ENCODE measurements at places on chromosomes 3 and 15.

- no peak for DNase-seq
These were observed 157.8 kb downstream of the PDCD6IP start for GRCh38 chr3:33956206-33956605.

- no peak for DNase-seq
These were observed 82.0 kb downstream of the USF3 start for GRCh38 chr3:113614402-113614801.

- no peak for DNase-seq
These were observed 34.0 kb downstream of the FGD5 start for GRCh38 chr3:14852717-14853116.

GRCh38 chr3:105799286-105799685 is 69.5 kb downstream of the CBLB start:
- no peak for DNase-seq

DNA sequence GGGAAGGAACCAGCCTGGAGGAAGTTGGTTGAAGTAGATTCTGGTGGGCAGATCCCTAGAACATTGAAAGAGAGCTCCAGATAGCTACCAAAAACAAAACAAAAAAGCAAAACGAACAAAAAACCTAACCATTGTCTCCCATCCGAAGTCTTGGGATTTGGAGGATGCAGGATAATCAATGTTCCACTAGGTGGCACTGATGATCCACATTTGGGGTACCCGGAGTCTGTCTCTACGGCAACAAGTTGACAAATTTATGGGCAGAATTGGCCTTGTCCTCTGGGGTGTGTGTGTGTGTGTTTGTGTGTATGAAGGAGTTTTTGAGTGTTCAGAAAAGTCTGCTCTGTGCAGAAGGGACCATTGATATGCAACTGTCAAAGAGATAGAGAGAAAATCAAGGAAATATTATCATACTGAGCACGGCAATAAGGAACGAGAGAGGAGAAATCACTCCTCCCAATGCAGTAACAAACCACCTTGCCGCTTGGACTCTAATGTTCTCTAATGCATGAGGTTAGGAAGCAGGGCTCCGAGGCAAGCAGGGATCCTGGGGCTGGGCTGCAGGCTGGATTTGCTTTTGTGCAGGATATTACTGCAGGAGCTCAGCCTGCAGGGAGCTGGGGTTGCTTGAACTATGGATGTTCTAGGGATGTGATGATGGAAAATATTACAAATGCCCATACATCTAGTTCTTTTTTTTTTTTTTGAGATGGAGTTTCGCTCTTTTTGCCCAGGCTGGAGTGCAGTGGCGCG is 59.8 kb upstream of the KLHL25 start:
- peak; percentile 33 for DNase-seq

- DNase-seq = no peak
These were observed 375.1 kb downstream of the PTPRG start for GRCh38 chr3:61936344-61936937.

DNA sequence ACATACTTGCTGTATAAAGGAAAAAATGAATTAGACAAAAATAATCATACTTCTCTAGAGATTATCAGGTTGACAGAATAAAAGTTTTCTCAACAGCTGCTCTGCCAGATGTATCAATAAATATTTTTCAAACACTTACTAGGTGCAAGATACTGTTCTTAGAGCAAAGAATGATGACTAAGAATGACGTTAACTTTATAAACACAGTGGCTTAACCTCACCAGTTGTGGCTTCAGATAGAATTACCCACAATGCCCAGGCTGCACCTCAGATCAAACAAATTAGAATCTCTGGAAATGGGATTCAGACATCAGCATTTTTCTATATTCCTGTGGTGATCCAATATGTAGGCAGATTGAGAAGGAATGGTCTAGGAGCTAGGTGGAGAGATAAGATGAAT is 422.4 kb upstream of the ATP11B start:
- no peak for DNase-seq

DNA sequence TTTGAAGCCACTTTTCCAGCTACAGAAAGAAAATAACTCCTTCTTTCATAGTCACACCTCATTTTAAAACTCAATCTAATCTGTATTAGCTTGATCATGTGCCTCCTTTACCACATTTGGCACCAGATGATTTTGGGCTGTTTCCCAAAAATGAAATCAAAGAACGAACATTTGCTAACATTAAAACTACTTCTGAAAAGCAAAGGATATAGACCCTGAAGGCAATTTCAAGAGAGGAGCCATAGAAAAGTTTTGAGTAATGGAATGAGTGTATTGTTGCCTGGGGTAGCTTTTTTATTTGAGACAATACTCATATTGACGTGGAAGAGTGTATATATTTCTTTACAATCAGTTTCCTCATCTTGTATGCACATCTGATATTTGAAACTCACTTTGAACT is 152.8 kb upstream of the TBL1XR1 start:
- DNase-seq = no peak

GRCh38 chr3:190017521-190018288 is 103.0 kb downstream of the P3H2 start:
- no peak for DNase-seq

DNA sequence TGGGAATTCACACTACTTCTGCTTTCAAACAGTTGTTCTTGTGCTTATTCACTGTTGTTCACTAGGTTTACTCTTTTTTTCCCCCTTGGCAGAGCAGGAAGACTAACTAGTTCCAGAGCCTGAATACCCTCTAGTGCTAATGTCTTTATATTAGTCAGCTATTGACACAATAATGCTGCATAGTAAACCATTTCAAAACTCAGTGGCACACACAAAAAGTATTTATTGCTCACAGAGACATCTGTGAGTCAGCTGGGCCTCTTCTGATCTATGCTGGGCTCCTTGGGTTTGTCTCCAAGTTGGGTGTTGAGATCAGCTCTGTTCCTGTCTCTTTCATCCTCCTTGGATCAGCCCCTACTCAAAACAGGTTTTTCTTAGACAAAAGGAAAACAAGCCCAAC is 51.1 kb downstream of the RSRC1 start:
- no peak for DNase-seq

DNA sequence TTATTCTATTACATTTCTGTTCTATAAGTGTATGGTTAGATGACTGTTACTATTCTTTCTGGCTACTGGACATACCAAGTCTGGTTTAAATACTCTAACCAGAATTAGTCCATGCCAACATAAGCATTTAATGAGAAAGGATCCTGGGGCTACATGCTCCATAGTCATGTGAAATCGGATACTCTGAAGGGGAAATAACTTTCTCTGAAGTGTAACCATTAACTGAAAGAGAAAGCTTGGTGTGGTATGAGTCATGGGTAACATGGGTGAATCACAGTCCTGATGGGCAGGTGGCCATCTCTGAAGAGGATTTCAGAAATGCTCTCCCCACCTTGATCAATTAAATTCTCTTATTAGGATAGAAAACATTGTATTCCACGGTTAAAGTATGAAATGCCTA is 69.4 kb downstream of the FHIT start:
- DNase-seq = no peak

DNA sequence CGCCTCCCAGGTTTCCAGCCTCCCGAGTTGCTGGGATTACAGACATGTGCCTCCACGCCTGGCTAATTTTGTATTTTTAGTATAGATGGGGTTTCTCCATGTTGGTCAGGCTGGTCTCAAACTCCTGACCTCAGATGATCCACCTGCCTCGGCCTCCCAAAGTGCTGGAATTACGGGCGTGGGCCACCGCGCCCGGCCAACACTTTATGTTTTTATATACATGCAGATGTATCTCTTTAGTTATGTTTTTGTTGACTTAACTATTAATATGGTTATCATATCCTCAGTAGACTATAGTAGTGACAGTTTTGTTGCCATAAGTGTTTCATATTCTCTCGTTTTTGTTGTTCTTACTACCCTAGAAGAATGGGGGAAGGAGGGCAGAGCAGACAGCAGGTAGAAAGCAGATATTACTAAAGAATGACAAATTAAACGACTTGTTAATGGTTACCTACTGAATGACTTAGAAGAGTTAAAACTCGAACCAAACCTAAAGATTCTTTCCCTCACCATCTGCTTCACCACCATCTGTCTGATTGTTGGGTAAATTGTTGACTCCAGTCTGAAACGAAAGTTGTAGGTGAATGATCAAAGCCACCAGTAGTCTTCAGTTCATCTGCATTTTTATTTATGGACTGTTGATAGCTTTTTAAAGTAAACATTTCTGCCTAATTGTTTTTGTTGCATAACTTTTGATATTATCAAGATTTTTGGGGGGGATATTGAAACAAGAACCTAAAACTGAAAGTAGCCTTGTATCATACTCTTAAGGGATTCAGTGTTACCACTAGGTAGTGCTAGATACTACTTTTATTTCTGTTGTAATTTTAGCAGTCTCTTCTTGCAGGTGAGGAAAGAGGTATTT is 89.3 kb downstream of the RASA2 start:
- DNase-seq = no peak

- no peak for DNase-seq
These were observed 115.6 kb upstream of the LMCD1 start for GRCh38 chr3:8385848-8386620.

DNA sequence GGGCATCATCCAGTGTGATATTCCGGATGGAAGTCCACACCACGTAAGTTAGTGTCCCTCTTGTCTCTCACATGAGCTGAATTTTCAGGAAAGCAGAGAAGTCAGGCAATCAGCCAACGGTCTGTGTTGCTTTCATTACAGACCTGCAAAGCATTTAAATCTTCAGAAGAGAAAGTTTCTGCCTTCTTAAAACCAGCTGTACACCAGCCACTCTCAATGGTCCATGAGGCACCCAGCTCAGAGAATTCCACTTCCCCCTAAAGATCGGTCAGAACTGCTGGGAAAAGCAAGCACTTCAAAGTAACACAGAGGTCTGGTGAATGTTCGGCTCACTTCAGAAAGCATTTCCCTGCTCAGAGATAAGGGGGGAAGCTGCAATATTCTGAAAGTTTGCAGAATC is 903.7 kb downstream of the EPHA3 start:
- no peak for DNase-seq

DNA sequence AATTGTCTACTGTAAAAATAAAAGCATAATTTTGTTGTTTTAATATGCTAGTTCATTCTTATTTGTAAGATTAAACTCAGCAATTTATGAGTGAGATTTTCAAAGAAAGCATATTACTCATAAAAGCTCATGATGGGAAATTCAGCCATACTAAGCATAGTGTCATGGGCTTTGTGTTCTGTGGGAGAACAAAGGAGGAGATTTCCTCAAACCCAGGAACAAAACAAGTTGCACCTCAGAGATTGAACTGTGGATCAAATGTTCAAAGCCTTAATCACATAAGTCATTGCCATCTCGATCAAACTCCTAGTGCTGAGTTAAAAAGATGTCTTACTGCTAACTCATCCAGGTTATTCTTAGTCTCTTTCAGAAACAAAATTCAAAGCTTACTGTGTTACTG is 85.6 kb upstream of the PDZRN3 start:
- no peak for DNase-seq

GRCh38 chr15:68311859-68312557 is 34.5 kb downstream of the FEM1B start:
- no peak for DNase-seq

DNA sequence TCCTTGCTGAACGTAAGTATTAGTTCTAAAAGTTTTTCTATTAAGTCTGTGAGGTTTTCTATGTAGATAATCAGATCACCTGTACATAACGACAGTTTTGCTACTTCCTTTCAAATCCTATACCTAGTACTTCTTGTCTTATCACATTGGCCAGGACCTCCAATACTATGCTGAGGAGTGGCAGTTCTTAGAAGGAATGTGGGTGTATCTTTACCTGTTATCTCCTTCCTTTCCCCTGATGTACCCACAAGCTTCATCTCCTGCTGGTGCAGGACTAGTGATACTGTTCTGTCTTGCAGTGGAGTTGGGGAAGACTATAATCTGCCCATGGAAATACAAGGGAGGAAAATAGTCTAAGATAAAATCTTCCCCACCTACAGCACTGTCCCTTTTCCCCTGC is 16.8 kb upstream of the CA12 start:
- DNase-seq = no peak

DNA sequence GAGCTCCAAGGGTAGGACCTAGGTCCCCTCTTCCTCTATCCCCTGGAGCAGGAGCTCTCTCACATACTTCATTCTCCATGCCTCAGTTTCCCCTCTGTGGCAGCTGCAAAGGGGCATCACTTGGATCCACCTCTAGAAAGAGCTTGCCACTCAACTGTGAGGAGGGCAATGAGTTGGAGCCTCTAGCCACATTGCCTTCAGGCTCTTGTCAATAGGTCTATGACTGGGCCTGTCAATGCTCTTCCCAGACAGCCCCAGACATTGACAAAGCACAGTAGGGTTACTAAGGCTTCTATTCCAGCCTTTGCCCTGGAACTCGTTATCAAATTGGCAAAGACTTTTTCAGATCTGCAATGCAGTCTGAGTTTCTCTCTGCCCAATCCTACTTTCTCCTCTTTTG is 4.4 kb upstream of the VIPR1 start:
- no peak for DNase-seq

DNA sequence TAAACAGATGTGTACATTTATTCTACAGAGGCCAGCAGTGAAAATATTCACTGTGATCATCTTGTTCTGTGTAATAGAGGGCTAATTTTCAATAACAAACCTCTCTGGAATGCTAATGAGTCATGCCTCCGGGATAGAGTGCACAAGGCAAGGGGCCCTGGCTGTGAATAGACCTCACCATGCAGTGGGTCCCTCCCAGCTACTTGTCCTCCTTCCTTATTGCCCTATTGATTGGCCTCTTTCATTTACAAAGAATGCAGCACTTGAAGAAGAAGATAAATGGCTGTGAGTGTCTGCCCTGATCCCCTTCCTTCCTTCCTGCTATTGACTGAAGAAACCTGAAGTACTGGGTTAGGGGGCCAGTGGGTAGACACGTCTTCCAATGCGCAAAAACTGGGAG is 436.3 kb downstream of the WDR72 start:
- no peak for DNase-seq

DNA sequence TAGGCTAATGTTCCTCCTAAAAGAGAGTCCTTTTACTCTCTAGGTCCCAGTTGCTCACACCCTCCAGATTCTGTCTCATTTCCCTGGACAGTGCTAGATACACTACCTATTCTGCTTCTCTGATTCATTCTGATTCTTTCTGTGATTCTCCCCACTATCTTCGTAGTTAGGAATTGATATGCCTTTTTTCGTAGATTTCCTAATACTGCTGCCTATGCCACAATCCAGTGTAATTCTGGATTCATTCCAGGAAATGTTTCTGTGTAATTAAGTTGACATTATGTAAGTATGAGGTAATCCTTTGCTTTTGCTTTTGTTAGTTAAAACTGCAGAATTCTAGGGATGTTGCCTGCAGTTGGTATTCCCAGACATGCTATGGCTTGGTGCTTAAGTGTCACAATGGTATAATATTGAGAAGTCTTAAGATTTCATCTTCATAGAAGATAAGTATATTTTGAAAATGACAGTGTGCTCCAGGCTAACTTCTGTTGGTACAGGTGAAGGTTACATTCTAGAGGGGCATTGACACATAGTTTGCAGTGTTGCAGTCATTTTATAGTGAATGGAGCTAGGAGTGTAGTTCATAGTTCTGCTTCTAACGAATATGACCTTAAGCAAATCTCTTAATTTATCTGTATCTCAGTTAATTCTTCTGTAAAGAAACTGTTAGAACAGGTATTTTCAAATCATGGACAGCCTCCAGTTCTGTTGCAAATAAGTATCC is 54.3 kb downstream of the RIOX2 start:
- DNase-seq = no peak

- no peak for DNase-seq
These were observed 21.5 kb upstream of the CPNE9 start for GRCh38 chr3:9682096-9682495.

GRCh38 chr3:15099364-15100098 is 583 bp upstream of the RBSN start:
- DNase-seq = no peak

GRCh38 chr3:23319366-23320312 is 116.5 kb downstream of the UBE2E2 start:
- no peak for DNase-seq

GRCh38 chr3:73214846-73215245 is 153.4 kb downstream of the EBLN2 start:
- no peak for DNase-seq
